ENCODE measurements at places on chromosomes 6 and 20.

DNA sequence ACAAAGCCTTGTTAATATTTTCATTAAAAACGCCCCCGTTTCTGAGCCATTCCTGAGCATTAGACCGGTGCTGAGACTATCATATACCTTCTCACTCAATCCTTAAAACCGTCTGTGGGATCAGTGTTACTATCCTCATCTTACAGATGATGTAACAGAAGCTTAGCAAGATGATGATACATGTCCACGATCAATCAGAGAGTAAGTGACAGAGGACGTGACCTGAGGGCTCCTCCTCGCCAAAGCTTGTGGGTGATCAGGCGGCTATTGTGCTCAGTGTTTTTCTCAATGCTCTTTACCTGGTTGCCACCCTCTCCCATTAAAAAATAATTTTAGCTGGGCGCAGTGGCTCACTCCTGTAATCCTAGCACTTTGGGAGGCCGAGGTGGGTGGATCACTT is 113.1 kb downstream of the MTHFD1L start:
- no peak for DNase-seq

GRCh38 chr20:61252601-61253263 is 671 bp downstream of the CDH4 start:
- DNase-seq = no peak

- DNase-seq = no peak
These were observed 13.9 kb downstream of the CRISP3 start for GRCh38 chr6:49730251-49730650.

- DNase-seq = no peak
These were observed 87.6 kb downstream of the BTBD9 start for GRCh38 chr6:38552121-38552520.

DNA sequence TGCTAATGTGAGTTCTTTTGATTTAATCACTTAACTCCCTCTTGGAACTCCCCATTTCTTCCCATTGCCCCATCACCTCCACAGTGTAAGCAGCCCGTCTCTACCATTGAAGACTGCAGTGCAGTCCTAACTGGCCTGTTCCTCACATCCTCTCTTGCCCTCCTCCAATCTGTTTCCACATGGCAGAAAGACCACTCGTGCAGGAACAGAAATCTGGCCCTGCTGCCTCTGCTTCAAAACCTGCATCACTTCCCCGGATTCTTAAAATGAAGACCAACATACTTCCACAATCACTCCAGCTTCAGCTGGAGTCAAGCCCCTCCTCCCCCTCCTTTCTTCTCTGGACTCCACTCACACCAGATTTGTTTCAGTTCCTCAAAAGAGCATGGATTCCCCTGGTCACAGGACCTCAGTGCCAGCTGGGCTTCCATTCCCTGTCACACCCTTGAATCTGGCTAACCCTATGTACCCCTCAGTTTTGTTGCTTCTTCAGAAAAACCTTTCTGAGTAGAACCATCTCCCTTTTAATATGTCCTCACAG is 802.3 kb downstream of the MAFB start:
- no peak for DNase-seq

- no peak for DNase-seq
These were observed 347.5 kb downstream of the CDH4 start for GRCh38 chr20:61599541-61599992.

- no peak for DNase-seq
These were observed 51.3 kb upstream of the DST start for GRCh38 chr6:56694002-56694401.

DNA sequence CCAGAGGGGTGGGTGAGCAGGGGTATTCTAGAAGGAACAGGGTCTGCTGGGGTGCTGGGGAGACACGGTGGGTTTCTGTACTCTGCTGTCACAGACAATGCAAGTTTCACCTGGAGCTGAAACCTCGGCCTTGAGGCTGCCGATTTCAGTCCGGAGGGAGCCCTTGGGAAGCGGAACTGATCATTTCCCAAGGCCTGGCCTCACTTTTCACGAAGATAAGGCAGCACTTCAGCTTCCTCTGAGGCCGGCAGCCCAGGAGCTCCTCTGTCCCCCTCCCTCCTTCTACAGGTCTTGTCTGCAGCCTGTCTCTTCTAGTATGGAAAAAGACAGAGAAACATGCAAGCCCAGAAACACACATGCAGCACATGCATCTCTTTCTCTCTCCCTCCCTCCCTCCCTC is 242.1 kb downstream of the CDC5L start:
- no peak for DNase-seq

DNA sequence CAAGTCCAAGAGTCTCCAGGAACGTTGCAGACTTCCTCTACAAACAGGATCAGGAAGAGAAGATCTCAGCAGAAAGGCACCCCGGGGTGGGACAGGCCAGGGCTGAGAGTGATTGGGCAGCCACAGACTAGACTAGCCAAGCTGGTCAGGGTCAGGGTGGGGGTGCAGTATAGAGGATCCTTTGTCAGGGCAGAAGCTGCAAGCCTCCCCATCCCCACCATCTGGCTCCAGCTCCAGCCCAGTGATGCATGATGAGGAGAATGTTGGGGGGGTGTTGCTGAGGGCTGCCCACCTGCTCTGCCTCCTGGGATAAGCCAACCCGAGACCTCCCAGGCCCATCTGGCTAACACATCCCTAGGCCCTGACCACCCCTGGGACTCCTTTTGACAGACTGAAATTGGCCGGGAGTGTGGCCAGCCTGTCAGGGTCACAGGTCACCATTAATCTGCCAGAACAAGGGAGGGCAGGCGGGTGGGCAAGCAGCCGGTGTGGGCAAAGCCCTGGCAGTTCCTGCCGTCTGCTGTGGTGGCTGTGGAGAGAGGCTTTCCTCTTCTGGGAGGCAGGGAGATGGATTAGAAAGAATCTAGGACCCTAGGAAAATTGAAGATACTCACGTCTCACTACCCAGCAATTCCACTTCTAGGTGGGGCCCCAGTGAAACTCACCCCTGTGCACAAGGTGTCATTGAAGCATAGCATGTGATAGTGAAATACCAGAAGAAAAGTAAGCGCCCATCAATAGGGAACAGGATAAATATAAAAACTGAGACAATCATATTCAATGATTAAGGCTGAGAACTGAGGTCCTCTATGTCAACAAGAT is 22.1 kb upstream of the SNTA1 start:
- no peak for DNase-seq

DNA sequence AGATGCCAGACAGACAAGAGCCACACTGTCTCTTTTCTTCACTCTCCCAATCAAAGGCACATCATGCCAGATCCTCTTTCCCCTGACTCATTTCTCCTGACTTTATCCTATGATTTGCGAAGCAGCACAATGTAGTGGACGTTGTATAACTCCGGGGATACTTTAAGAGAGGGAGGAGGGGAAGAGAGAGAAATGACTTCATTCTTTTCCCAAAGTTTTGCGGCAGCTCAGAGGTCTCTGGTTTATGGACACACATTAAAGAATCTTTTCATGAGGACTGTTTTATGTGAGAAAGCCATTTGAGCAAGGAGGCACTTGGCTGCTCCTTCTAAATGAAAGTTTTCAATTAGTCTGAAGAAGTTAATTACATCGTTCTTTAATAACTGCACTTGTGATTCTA is 75.1 kb upstream of the MC3R start:
- no peak for DNase-seq

GRCh38 chr6:45686841-45687569 is 309.3 kb upstream of the SUPT3H start:
- no peak for DNase-seq

DNA sequence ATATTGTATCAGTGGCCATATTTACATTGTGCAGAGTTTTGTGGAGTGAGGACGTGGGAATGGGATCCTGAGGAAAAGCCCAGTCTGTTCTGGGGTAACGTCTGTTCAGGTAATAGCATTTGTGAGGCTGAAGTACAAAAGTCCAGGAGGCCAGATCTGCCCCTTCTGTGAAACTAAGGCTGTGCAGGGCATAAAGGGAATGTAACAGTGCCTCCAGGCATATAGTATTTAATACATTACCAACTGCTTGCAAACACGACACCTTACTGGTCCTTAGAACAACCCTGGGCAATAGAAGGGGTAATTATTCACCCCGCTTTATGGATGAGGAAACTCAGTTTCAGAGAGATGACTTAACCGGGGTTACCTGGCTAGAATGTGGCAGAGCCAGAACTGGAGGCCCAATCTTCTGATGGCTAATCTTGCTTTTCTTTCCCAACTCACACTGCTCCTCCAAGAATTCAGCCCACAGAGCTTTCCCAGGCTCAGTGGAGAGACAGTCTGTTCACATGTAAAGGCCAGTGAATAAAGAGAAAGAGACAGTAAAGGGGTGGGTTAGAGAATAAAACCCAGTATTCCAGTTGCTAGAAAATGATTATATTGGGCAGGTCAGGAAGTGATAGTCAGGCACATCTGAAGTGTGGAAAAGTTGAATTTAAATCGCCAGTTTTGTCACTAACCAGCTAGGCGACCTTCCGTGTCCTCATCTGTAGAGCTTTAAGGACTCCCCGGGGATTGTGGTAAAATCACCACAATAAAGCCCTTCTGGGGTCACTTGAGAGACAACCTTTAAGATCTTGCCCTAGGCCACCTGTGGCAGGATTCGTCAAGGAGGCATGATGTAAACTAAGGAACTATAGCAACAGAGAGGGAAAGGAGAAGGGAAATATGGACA is 280.7 kb upstream of the CITED2 start:
- DNase-seq = no peak

DNA sequence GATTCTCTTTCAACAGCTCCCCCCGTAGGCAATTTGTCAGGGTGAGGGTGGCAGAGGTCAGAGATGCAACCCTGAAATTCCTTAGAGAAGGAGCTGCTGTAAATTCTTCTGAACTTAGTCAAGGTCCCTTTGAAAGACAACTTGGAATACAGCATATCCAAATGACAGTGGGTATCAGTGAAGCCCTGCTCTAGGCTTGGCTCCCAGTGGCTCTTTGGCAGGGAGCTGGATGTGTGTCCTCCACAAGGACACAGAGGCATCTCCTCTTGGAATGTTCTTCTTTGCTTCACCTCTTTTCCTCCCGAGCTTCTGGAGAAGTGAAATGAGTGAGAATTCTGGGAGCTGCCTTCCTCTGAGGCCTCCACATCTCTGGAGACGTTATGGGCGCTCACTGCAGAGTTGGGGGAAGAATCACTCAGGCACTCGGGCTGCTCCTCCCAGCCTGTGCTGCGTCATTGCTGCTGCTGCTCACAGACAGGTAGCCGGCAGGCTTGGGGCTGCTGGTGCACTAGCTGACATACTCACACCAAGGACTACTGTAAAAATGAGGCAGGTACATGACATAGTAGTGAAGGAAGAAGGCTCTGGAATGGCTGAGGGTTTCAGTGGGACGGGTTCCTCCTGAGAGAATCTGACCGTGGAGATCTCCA is 34.1 kb downstream of the DYNLT1 start:
- no peak for DNase-seq

All from vagina (tissue), 2 donors.